Liver (tissue), 10 donors: ENCODE measurements at places on chromosomes 6 and 20. TPM values are rescaled to one million over a fixed set of nuclear protein-coding genes. Genes with fewer than 3 reads are reported as not detected.

- no peak for DNase-seq
These were observed 75.8 kb upstream of the AFDN start for GRCh38 chr6:167750956-167751358.

GRCh38 chr20:50610212-50610718 is 81.1 kb downstream of the RIPOR3 start:
- no peak for DNase-seq

The LINC00237 gene
- not detected for total RNA-seq

- DNase-seq = no peak
These were observed 12.7 kb upstream of the RAMACL start for GRCh38 chr6:166599205-166599604.

GRCh38 chr20:57801581-57801980 is 91.8 kb upstream of the PMEPA1 start:
- no peak for DNase-seq

GRCh38 chr6:26350858-26351543 is 14.0 kb upstream of the BTN3A2 start:
- DNase-seq = no peak

GRCh38 chr20:38880952-38881735 is 45.1 kb upstream of the FAM83D start:
- no peak for DNase-seq

The MACROD2 gene
- total RNA-seq = 10.5 TPM

- no peak for DNase-seq
These were observed 5.5 kb upstream of the OOEP start for GRCh38 chr6:73375216-73375615.

The CST5 gene
- not detected for total RNA-seq

DNA sequence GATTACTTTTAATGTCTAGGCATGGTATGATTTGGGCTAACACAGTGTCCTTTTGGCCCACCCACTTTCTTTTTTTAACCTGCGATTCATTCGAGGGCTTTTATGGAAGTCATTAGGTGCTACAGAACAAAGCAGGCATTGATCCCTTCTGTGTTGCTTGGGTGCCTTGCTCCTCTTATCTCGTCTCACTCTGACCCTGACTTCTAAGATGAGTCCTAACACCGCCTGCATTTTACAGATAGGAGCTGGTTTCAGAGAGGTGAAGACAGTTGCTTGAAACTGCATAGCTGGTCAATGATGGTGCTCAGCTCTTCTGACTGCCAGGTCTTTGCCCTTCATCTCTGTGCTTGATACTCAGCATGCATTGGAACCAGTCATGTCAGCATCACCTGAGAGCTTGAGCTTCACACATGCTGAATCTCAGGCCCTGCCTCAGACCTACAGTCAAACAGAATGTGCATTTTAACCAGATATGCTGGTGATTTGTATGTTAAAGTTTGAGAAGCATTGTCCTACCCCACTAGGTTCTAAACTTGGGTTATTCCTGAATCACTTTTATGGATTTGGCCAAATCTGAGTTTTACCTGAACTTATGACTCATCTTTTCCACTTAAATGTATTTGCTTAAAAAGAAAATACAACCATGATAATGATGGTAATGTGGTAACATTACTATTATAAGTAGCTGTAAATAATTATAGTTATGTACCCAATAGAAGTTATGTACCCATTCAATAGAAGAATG is 142.3 kb downstream of the PLCB4 start:
- no peak for DNase-seq

DNA sequence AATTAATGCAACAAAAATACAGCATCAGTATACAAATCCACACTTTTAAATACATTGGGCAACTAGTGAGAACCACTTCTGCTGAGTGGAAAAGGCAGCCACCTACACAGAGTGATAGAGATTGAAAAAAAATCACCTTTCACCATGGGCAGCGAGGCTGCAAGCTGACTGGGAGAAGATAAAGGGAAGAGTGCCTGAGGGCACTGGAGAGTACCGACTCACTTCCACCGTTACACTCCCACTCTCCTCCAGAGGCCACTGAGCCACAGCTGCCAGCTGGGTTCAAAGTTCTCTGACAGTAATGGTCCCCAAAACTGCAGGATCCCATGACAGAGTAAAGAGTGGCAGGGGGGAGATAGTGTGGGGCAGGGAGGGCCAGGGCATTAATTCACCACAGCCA is 24.1 kb downstream of the PXT1 start:
- DNase-seq = no peak

The BPIFA1 gene
- total RNA-seq = not detected

- DNase-seq = no peak
These were observed 109.7 kb upstream of the NRSN1 start for GRCh38 chr6:24016286-24016685.

- DNase-seq = no peak
These were observed 122.4 kb downstream of the MCHR2 start for GRCh38 chr6:99871641-99872040.

The L3MBTL1 gene
- total RNA-seq = 5.6 TPM

GRCh38 chr20:57464642-57465211 is 60.2 kb downstream of the CTCFL start:
- DNase-seq = no peak

The SCRT2 gene
- total RNA-seq = not detected

The WFDC9 gene
- not detected for total RNA-seq

DNA sequence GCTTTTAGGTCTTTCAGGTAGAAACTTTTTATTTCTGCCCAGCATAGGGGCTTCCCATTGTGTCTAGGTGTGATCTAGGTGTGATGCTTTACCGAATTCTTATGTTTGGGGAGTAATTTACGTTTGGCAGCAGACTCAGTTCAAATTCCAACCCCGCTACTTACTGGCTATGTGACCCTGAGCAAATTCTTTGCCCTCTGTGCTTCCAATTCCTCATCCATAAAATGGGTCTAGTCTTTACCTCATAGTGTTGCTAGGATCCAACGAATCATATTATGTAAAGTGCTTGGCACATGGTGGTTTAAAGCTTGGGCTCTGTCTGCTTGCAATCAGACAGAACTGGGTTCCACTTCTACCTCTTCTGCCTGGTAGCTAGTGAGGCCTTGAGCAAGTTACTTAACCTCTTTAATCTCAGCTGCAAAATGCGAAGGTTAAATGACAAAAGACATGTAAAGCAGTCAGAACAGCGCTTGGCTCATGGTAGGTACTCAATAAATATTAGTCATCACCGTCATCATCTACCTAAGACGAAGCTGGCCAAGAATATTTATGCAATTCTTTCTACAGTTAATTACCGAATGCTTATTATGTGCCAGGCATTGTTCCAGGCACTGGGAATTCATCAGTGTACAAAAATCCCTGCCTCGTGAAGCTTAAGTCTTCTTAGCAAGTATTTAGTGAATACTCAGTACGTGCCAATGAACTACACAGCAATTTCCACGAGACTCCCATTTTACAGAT is 1.0 kb downstream of the NSFL1C start:
- no peak for DNase-seq

- no peak for DNase-seq
These were observed 12.8 kb downstream of the PFDN4 start for GRCh38 chr20:54220722-54221121.

The ADGRB3 gene
- 2.3 TPM for total RNA-seq

DNA sequence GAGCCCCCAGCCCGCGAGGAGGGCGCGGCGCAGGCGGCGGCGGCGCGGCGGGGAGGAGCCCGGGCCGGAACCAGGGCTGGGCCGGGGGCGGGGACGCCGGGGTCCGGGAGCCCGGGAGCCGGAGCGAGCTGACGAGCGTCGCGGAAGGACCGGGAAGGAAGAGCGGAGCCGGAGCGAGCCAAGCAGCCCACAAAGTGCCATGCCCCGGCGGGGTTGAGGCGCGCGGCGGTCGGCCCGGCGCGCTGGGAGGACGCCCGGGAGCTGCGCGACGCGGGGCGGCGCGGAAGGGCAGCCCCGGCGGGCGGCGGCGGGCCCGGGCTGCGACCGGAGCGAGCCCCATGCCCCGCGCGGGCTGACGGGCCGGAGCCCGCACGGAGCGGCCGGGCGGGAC is 289 bp downstream of the FOXP4 start:
- DNase-seq = no peak

DNA sequence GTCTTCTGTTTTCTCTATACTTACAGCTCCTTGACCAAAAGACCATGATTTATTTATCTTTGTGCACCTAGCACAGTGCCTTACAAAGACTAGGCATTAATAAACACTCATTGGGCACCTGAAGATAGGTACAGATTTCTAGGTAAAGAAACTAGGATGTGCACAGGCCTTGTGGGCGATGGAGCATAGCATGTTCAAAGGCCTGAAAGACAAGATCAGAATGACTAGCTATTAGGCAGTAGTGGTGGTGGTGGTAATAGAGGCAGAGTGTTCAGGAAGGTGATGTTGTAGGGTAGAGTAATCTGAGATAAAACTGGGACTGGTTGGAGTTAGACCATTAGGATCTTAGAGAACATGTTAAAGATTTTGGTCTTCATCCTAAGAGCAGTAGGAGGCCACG is 3.9 kb downstream of the TXLNB start:
- no peak for DNase-seq

GRCh38 chr6:1406306-1407072 is 17.1 kb downstream of the FOXF2 start:
- no peak for DNase-seq

The RGS17 gene
- 0.09 TPM for total RNA-seq

DNA sequence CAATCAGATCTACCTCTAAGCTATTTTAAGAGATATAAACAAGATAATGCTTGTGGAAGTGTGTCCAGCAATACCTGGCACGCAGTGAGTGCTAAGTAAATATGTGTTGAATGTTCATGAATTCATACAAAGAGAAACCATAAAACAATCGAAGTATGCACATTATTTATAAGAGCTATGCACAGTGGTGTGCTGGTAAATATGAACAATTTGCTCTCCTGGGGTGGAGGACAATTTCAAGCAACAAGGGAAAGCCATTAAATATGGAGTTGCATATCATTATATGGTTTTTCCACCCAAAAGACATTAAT is 526.6 kb upstream of the MARCKS start:
- DNase-seq = no peak

DNA sequence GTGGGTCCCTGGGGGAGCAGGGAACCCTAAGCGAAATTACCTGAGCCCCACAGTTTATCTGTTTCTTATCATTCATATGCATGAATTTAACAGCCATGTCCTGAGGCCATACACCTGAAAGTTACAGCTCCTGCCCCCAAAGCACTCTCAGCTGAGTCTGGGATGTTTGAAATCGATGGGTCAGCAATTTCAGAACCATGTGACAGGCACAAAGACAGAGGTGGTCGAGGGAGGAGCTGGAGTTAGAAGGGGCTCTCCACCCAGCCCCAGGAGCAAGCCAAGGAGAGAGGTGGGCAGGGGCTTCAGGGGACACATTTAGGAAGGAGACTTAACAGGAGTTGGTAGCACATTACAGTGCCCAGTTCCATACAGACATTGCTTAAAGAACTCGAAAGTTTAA is 14.9 kb downstream of the TTBK1 start:
- DNase-seq = no peak

DNA sequence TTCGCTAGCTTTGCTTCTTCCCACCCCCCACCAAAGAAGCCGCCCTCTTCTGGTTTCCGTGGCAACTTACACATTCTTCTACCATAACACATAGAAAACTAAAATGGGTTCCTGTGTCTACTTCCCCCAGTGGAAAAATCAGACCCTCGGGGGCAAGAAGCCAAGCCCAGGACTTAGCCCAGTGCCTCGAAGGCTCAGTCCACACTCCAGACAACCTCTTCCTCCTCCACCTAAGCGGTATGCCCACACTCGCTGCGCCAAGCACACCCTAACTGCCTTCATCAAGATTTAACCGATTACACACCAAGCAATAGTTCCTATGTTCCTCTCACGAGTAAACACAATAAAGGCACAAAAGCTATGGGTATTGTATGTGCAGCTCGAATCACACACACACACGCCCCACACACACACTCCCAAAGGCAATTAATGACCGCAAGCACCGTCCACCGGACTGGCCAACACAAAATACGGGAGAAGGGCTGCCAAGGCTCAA is 537 bp downstream of the PPIL4 start:
- DNase-seq = peak; percentile 61

- DNase-seq = no peak
These were observed 45.6 kb downstream of the DUSP22 start for GRCh38 chr6:337805-338368.

The SIRPD gene
- 1.1 TPM for total RNA-seq

DNA sequence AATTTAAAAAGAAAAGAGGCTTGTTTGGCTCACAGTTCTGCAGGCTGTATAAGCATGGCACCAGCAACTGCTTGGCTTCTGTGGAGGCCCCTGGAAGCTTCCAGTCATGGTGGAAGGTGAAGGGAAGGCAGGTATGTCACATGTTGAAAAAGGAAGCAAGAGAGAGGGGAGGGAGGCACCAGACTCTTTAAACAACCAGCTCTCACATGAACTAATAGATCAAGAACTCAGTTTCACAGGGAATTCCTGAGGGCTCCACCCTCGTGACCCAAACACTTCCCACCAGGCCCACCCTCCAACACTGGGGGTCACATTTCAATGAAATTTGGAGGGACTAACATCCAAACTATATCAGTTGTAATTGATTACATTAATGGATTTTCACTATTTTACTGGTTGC is 127.9 kb upstream of the MLIP start:
- DNase-seq = no peak

The SMIM26 gene
- 52.6 TPM for total RNA-seq

The NHSL1 gene
- 10.9 TPM for total RNA-seq

DNA sequence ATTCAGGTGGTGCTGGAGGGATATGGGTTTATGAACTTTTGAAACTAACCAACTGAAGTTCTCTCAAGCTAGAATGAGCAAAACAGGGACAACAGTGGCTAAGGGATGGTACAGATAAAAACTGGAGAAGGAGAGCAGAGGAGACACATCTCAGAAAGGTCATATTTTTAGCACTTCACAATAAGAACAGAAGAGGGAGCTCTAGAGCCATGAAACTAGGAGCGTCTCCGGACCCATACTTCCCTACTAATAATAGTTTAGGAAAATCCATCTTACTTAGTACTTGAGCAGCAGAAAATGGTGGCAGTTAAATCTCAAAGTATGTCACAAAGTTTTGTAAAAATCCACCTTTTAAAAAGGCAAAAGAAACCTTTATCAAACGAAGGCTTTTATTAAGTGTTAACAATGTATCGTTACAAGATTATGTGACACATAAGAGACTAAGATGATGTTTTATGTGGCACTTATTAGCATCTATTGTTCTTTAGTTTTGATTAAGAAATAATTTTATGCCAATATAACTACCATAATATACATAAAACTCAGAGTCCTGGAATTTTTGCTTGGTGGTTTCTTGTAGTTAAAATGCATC is 278.6 kb downstream of the TBC1D32 start:
- DNase-seq = no peak
